T-helper 22 cell (primary cell): ENCODE measurements at places on chromosomes 1 and 21.

GRCh38 chr1:165501330-165501969 lies 42.4 kb upstream of the LRRC52 start:
- no peak for DNase-seq

DNA sequence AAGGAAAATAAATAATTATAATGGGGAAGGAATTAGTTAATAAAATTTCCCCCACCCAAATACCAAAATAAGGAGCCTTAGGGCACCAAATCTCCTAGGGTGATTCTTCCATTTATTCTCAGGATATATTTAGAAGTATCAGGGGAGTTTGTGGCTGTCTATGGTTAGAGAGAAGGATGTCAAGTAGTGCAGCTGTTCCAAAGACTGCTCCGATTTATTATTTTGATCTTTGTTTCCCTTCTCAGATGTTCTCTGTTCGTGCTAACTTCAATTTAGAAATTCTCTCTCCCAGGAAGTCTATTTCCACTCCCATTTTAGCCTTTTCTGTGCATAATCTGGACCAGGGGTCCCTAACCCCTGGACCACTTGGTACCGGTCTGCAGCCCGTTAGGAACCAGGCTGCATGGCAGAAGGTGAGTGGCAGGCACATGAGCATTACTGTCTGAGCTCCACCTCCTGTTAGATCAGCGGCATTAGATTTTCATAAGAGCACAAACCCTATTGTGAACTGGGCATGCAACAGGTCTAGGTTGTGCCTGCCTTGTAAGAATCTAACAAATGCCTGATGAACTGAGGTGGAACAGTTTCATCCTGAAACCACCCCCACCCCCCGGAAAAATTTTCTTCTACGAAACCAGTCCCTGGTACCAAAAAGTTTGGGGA lies 9.3 kb upstream of the MAST2 start:
- no peak for DNase-seq

DNA sequence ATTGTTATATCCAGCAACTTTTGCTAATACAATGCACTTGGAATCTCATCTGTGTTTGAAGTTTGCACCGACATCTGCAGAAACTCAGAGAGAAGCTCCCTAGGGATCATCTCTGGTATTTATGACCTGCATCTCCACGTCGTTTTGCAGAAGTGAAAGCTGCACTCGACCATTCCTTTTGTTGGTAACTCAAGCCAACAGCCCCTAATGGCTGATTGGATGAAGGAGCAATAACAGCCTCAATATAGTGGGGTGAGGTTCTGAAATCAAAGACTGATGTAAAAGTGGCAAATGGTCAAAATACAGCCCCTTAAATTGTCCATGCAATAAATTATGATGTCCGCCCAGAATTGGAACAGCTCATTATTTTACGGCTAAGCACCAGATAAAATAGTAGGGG lies 344.2 kb upstream of the KAZN start:
- DNase-seq, result no peak

- no peak for DNase-seq
Measured at GRCh38 chr1:37238364-37239224, 204.3 kb upstream of the GRIK3 start.

DNA sequence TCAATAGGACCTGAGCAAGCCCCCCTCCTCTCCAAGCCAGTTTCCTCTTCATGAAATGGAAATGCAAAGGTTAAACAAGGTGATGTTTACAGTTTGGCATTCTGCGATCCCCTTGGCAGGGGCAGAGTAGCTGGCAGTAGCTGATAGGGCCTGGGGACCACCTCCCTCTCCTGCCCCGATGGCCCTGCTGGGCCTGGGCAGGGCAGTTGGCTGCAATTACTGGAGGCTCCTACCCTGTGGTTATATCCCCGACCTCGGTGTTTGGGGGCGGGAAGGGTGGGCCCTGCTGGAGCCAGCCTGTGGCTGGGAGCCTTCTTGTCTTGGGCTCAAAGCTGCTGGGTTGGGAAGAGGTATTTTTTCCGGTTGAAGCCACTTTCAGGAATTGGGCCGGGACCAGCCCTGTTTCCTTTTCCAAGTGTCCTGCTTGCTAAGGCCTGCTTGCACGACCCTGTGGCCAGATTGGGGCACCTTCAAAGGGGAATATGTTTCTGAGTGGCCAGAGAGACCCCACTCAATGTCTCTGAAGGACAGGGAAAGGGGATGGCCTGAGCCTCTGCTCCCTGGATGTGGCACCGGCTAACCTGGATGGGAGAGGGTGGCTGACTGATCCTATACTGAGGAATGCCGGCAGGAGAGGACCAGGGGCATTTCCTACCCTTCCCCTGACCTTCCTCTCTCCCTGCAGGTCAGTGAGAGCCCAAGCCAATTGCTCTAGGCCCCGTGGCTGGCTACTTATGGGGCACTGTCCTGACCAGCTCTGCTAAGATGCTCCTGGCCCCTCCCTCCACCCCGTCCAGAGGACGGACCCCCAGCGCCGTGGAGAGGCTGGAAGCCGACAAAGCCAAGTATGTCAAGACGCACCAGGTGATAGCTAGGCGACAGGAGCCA lies 1.9 kb downstream of the FAM110D start:
- no peak for DNase-seq

- no peak for DNase-seq
Measured at GRCh38 chr1:81254560-81254959, 546.2 kb upstream of the ADGRL2 start.

DNA sequence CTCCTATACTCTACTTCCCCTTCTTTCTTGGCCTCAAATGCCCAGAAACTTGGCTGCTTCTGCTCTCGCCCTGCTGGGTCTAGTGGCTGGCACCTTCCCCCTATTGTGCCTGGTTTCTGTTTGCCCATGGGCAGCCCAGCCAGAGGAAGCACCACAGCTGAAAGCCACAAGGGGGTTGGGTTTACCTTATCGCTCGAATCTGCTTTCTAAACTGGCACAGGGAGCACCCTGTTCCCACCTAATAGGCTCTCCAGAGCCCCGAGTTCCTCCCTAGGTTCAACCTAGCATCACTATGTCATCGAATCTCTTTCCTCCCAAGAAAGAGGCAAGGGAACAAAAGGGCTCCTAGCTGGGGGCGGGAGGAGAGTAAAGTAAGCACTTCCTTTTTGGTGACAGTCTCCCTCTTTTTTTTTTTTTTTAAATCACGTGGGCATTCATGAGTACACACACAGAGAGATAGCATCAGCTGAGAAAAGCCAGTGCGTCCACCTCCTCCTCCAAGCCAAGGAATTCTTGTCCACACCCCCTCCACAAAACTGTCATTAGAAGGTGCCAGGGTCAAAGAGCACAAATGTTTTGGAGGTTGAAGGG lies 72.8 kb downstream of the PLEKHA6 start:
- no peak for DNase-seq

- DNase-seq, result no peak
Measured at GRCh38 chr1:119266386-119266785, 102.2 kb upstream of the HAO2 start.

DNA sequence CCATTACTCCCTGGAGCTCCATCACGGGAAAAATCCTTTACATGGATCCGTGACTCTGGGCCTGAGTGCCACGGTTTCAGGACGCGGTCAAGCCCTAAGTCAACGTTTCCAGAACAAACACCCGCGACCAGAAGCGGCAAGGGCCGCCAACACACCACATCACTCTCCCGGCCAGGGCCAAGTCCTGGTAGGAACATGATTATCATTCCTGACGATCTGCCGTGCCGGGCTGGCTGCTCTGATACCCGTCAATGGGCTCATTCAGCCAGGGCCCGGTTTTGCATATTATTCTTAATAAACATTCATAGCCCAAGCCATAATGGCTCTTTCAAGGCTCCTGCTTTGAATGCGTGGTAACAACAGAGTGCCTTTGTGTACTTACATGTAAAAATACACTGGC lies 44.6 kb upstream of the SIM2 start:
- no peak for DNase-seq

DNA sequence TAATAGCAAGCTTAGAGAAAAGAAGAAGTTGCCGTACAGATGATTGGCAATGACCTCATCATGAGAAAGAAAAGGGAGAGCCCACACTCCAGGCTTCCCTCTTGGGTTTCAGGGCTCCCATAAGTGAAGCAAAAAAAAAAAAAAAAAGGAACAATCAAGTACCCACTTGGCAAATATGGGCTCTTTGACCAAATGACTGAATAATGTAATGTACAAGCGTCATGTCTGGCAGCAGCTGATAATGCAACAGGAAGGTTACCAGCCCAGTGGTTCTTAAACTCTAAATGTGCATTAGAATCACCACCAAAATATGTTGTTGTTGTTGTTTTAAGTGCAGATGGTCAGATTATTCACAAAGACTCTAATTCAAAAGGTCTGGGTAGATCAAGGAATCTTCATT lies 13.5 kb downstream of the TNFSF4 start:
- DNase-seq, result no peak

- DNase-seq, result no peak
Measured at GRCh38 chr1:233366575-233366974, 39.1 kb downstream of the MAP3K21 start.

DNA sequence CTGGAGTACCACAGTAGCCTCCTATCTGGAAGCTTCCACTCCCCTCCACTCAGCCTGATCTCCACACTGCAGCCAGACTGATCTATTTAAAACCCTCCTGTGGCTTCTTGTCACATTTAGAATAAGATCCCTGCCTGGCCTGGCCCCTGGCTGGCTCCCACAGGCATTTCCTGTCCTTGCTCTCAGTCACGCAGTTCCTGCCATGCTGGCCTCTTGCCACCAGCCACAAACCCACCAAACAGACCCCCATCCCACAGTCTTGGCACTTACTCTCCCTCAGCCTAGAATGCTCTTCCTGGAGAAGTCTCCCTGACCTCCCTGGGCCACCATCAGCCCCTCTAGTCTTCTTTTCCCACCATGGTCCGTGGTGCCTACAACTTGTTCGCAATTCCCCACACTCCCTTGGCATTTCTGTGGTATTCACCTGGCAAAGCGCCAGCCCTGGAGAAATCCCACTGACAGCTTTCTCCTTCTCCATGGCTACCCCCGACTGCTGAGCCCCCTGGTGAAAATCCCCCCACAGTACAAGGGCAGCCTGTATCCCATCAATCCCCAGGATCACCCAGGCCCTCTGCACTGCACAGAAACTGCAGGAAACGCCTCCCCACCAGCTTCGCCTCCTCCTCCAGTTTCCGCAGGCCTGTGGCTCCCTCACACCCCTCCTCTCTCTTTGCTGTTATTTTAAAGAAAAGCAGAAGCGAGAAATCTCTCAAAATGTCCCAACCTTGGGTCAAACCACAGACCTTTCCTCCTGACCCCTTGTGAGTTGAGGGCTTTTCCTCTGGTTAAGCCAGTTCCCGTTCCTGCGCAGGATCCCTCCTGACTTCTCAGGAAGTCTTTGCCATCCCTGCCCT lies 94.5 kb downstream of the SYT2 start:
- DNase-seq, result no peak

DNA sequence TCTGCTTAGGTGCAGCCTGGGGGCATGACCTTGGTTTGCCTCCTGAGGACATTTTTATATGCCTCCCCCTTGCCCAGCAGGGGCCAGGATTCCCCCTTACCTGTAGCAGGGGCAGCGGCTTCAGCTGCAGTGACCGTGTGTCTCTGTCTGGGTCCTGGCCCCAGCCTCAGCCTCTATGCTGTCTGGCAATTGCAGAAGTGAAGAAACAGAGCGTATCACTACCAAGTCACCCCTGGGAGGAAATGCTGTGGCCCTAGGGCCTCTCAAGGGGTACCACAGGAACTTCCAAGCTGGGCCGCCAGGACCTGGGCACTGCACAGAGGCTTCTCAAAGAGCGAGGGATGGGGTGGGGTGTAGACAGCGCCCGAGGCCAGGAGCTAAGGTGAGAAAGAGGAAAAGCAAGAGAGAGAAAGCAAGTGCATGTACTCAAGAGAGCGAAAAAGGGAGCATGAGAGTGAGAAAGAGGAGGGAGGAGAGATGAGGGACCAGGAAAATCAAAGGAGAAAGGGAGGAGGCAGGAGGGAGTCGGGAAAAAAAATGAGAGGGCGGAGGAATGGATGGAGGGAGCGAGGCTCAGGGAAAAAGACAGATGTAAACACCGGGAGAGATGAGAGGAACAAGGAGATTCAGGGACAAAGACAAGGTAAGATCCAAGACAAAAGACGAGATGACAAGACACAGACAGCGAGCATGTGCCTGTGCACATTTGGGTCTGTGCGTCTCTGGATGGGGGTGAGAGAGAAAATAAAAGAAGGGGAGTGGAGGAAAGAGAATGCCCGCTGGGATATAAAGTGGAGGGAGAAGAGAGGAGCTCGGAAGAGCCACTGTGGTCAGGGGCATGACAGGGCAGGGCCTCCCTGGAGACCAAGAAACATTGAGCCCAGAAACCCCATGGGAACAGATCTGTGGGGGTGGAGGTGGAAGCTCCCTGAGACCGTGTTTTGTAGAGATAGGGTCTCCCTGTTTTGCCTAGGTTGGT lies at the start of gene PTAFR:
PTAFR (minus strand) TSS at position 199 of the 979 bp plus-strand sequence. CDS start 25,669 bp downstream, outside the sequence.
- DNase-seq, result no peak

- DNase-seq, result no peak
Measured at GRCh38 chr1:36359911-36360550, 25.7 kb downstream of the STK40 start.

DNA sequence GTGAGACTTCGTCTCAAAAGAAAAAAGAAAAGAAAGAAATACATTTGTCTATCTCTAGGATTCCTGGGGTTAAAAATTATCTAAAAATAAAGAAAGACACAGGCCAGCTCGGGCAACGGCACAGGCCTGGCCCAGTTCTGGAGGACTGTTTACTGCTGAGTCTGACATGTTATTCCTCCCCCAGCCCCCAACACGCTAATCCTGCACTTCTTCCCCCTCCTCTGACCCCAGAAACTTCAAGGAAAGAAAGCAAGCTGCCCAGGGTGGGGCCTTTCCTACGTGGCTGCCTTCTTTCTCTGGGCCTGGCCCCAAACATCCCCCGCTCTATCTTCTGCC lies 40.0 kb downstream of the ACOT7 start:
- no peak for DNase-seq

DNA sequence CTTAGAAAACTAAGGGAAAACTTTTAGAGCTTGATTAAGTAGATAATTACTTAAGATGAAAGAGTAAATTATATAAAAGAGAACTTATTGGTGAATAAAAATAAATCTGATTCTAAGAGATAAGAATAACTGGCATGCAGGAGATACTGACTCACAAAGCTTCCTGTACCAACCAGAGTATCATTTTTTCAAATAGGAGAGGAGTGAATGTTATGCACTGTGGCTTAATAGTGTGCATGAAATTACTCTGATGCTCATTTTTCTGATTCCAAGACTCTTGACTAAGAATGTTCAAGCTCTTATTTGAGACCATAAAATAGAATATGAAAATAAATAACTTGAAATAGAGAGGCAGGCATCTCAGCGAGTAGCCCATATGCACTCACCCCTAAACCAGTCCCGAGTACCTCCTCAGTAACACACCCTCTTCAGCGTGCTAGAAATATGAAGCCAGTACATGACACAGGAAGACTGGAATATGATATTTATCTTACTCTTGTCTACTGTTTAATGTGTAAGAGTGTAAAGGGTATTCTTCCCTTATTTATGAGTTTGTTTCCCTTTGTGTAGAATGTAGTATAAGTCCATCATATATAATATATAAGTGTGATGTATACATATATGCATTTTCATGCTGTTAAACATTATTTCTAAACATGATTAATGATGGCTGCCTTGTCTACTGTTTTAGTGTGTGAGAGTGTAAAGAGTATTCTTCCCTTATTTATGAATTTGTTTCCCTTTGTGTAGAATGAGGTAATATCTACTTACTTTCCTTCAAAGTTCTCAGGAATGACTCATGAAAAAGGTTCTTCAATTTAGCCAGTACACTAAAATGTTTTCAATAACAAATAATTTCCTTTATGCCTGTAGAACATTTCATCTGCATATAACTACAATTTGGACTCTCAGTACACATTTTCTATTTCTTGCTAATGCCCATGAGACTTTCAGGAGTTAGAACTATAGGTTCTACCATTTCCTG lies 99.2 kb upstream of the PALMD start:
- DNase-seq, result no peak

GRCh38 chr1:50964863-50965262 lies 4.8 kb upstream of the FAF1 start:
- DNase-seq, result no peak

- no peak for DNase-seq
Measured at GRCh38 chr1:90346757-90347156, 351.8 kb downstream of the ZNF326 start.
